ENCODE measurements at places on chromosomes 7 and 10. TPM values are rescaled to one million over a fixed set of nuclear protein-coding genes. Genes with fewer than 3 reads are reported as not detected.
A peak's percentile ranks its signal among the peaks of the same experiment; 100 is the strongest.

DNA sequence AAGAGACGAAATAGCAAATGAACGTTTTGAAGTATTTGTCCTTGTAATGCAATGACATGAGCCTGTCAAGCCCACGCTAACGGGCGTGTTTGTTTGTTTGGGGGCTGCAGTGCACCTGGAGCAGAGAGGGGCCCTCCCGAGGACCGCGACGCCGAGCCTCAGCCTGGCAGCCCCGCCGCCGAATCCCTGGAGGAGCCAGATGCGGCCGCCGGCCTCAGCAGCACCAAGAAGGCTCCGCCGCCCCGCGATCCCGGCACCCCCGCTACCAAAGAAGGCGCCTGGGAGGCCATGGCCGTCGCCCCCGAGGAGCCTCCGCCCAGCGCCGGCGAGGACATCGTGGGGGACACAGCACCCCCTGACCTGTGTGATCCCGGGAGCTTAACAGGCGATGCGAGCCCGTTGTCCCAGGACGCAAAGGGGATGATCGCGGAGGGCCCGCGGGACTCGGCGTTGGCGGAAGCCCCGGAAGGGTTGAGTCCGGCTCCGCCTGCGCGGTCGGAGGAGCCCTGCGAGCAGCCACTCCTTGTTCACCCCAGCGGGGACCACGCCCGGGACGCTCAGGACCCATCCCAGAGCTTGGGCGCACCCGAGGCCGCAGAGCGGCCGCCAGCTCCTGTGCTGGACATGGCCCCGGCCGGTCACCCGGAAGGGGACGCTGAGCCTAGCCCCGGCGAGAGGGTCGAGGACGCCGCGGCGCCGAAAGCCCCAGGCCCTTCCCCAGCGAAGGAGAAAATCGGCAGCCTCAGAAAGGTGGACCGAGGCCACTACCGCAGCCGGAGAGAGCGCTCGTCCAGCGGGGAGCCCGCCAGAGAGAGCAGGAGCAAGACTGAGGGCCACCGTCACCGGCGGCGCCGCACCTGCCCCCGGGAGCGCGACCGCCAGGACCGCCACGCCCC lies 118.5 kb downstream of the CYTH3 start:
- peak; percentile 52 for DNase-seq

DNA sequence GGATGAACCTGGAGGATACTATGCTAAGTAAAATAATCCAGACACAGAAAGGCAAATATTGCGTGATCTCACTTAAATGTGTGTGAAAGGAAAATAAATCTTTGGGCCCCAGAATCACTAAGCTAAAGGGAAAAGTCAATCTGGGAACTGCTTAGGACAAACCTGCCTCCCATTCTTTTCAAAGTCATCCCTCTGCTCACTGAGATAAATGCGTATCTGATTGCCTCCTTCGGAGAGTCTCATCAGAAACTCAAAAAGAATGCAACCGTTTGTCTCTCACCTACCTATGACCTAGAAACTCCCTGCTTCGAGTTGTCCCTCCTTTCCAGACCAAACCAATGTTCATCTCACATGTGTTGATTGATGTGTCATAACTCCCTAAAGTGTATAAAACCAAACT lies 40.1 kb upstream of the LAMB4 start:
- DNase-seq, result no peak

DNA sequence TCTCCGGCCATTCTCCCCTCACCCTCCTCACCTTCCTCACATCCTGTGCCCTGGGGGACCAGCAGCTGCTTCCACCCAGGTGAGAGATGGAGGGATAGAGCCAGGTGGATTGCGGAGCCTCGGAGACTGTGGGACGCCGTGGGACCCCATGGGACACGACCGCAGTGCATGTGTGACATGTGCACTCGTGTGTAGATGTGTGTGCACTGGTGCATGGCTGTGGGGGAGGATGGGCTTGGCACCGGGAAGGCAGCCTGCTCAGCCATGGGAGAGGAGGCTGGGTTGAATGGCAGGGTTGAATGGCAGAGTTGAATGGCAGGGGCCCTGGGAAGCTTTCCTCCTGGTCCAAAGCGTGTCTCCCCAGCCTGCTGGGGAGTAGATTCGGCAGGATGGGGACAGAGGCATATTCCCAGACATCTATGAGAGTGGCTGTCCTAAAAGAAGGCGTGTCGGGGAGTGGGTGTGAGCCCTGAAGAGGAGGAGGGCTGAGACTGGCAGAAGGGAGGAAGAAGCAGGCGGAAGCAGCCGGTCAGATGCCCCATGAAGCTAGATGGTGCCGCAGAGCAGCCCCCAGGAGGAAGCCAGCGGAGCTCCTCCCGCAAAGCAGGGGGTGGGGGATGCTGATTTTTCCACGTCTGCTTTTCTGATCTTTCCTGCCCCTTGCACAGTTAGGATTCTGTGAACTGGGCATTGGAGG lies 815 bp downstream of the GIMAP8 start:
- DNase-seq, result no peak

GRCh38 chr7:135728136-135728669 lies at the start of gene SLC13A4:
TSS of gene SLC13A4 (minus strand) at chr7:135728186. CDS start at chr7:135727496, 690 bp downstream.
- DNase-seq, result no peak

GRCh38 chr7:141731476-141732149 lies 6.5 kb upstream of the SSBP1 start:
- DNase-seq, result no peak

- DNase-seq, result peak; percentile 42
These were observed 21.9 kb downstream of the GRID1 start for GRCh38 chr10:86344714-86345161.

GRCh38 chr10:133454204-133454893 lies 604 bp downstream of the SCART1 start:
- DNase-seq, result peak; percentile 60

- no peak for DNase-seq
These were observed 40.0 kb upstream of the BAMBI start for GRCh38 chr10:28637346-28637745.

GRCh38 chr7:70188901-70189650 lies 590.8 kb downstream of the AUTS2 start:
- DNase-seq, result no peak

GRCh38 chr10:129586898-129587443 lies 119.9 kb downstream of the MGMT start:
- DNase-seq, result no peak

- no peak for DNase-seq
These were observed 135.8 kb downstream of the DGKB start for GRCh38 chr7:14766747-14767146.

DNA sequence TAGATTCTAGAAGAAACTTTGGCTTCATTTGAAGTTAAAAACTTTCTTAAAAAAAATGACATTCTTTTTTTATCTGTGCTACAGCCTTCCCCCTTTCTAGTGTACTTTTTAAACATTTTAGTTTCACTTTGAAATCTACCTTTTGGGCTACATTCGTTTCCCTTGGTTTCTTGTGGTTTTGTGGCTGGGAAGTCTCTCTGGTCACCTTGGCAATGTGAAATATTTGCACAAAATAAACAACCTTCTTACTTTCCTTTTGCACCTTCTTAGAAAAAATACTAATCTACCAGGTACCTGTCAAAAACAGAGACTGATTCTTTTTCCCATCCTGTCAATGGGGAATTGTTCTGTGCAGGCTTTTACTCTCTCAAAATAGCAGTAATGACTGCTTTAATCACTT lies 350.2 kb downstream of the GATA3 start:
- no peak for DNase-seq

Gene CARD11
- not detected for total RNA-seq

Gene THNSL1
- 3.2 TPM for total RNA-seq

Gene PVRIG
- not detected for total RNA-seq

Gene OR2A5
- total RNA-seq, result not detected

Gene LRRC17
- total RNA-seq, result 12.3 TPM

Gene MMP21
- not detected for total RNA-seq

Gene PIK3CG
- total RNA-seq, result not detected
